ENCODE measurements at places on chromosomes 6 and 20.

DNA sequence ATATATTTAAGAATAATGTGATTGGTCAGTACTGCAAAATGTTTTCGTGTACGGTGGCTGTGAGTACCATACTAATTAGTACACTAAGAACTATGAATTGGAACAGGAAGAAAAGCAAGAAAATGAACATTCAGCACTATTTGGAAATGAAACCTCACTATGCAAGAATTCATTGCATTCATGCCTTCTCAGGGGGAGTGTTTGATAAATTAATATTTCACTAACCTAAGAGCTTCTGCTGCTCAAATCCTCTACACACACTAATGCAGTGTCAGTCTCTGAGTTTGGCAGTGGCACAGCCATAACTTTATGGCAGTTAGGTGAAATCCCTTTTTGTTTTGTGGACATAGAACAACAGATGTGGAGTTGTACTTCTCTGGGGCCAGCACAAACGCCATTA is 60.1 kb downstream of the SLC16A10 start:
- no peak for DNase-seq

- DNase-seq: no peak
Measured at GRCh38 chr20:53654932-53655624, 61.4 kb upstream of the ZNF217 start.

DNA sequence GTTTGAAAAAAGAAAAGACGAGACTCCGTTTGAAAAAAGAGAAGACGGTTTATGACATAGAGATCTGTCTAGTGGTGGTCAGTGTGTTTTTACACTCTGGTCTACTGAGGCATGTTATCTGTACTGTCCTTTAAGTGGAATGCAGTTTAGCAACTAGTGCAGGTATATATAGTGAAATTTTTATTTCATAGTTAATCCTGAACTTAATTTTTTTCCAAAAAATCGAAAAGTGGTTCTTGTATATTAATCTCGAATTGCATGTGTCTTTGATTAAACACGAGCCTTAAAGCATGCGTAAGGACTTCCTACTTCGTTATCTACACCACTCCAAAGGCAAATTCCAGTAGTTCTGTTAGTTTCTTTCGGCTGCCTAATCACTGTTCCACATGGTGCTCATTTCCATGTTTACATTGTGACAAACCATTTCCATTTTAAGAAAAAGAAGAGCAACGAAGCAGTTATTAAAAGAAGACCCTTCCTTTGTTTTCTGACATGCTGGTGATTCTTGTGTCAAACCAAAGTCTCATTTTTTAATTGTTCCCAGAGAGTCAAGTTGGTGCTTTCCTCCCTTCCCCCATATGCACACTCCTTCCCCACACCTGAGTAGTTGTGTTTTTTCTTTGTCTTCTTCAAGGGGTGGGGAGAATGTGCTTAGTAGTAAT is 2.3 kb downstream of the SNX9 start:
- DNase-seq: no peak

- DNase-seq: no peak
Measured at GRCh38 chr20:24777746-24778145, 171.3 kb upstream of the CST7 start.

DNA sequence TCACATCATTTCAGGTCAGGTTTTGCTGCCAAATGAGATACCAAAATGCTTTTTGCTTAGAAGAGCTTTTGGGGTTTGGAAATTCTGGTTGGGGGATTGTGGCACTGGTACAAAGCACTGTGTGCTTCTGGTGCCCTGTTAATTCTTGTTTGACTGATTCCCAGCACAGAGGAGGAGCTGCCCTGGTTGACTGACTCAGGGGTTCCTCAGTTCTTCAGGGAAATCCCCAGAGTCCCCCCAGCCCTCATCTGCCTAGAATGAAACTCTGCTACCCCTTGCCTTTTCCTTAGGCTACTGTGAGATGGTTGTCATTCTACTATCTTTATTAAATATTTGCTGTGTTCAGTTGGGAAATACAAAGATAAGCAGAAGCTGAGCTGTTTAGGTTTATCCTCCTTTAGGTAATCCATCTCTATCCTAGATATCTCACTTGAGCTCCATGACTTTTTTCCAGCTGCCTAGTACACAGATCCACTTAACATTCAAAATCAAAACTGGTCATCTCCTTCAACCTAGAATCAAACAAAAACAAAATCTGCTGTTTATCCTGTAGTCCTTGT is 24.9 kb upstream of the TSPYL1 start:
- DNase-seq: no peak

Data from NCI-H1417 treated with DMSO at 0.1 percent for 48 hours (cell line).